ENCODE measurements at places on chromosomes 7 and 10.

- peak; percentile 76 for DNase-seq
Measured at GRCh38 chr7:132275416-132276233, 300.6 kb downstream of the PLXNA4 start.

- no peak for DNase-seq
Measured at GRCh38 chr10:31358688-31359330, 39.8 kb downstream of the ZEB1 start.

- no peak for DNase-seq
Measured at GRCh38 chr7:157079116-157079515, 59.6 kb upstream of the UBE3C start.

DNA sequence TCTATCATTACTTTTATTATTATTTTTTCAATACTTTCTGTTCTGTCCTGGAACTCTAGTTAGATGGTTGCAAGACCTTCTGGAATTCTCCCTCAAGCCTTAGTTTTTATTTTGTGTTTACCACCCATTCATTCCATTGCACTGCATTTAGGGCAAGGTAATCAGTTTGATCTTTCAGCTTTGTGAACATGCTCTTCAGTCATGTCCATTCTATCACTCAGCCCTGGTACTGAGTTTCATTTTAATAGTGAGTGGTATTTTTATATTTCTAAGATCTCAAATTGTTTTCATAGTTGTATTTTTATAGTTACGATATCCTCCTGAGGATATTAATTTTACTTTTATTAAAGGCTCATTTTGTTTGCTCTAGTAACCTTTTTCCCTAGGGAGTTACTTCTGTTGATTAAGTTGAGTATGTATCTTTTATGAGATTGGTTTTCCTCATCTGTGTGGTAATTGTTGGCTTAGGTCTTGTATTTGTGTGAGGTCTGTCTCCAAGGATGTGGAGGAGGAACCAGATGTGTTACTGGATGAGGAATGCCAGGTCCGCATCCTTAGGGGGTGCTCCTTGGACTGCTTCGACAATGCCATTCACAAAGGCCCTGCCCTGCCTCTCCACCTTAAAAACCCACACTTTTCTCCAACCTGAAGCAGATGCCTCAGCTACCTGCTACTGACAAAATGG lies 46.7 kb upstream of the RAB18 start:
- no peak for DNase-seq

DNA sequence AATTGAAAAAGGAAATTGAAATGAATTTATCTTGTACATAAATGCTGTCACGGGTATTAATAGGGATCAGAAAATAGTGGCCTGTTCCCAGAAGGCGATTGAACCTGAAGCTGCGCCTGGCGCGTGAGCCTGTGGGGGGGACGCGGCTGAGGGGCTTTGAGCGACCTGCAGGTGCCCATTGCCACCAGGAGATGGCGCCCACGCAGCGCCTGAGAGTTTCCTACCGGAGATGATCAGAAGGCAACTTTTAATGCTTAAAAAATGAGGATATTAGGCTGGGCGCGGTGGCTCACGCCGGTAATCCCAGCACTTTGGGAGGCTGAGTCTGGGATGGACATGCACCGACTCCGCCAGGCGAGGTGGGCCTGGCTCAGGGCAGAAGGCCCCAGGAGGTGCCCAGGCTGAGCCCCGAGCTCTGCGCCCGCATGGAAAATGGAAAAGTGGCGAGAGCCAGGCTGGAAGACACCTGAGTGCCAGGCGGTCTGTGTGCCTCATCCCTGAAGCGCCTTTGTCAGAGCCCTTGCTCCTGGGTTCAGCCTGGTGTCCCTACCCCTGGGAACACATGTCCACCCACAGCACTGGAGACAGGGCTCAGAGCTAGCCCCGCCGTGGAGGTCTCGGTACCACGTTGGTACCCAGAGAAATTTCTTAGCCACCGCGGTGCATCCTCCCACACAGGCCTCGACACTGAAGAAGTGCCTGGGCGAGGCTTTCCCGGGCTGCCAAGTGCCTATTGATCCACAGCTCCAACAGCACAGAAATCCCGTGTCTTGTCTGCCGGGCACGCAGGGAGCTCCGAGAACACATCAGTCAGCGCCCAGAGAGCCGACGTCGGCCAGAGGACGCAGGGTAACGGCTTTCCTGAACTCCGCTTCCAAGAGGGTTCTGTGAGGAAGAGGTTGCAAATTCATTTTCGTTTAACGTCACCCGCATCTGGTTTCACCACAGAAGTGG lies 117.4 kb downstream of the INPP5A start:
- DNase-seq, result peak; percentile 38

DNA sequence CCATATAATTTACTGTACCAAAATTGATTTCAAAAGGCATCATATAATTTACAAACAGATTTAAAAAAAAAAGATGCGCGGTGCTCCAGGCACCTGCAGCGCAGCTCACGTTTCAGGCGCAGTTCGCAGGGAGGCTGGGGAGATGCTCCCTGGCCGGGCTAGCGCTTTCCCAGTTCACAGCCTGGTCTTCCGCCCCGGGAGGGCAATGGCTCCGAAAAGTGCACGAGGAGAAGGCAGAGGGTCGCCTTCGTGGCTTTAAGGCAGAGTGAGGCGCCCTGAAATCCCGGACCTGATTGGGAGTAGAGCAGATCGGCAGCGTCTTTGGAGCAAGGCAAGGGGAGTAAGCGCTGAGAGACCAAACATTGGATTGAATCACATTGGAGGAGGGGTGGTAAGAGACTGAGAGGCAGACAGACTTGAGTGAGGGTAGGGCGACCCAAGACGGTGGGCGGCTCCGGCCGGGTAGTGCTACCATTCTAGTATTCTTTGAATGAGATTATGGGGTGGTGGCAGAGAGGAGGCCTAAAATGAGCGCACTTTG lies 1.5 kb downstream of the NEUROG3 start:
- no peak for DNase-seq
